Mesenteric fat pad (tissue), 1 donor: ENCODE measurements at places on chromosomes 4 and X. TPM values are rescaled to one million over a fixed set of nuclear protein-coding genes. Genes with fewer than 3 reads are reported as not detected.

GRCh38 chrX:16814597-16814996 lies 28.3 kb downstream of the TXLNG start:
- DNase-seq = no peak

DNA sequence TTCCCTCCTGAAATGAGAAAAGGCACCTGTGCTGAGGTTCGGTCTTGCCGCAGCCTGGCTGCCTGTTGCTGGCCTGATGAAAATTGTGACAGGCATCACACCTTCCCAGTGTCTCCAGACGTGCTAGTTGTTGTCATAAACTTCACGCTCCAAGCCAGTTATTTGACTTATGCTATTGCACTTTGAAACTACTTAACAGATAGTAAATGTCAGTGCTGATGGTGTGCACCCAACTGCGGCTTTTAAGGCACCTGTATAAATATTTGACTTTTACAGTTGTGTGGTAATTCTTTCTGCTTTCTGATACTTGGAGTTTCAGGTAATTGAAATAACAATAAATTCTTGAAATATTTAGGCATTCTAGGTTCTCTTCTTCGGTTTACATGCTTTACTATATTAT lies 1.8 kb downstream of the WWC2 start:
- no peak for DNase-seq

DNA sequence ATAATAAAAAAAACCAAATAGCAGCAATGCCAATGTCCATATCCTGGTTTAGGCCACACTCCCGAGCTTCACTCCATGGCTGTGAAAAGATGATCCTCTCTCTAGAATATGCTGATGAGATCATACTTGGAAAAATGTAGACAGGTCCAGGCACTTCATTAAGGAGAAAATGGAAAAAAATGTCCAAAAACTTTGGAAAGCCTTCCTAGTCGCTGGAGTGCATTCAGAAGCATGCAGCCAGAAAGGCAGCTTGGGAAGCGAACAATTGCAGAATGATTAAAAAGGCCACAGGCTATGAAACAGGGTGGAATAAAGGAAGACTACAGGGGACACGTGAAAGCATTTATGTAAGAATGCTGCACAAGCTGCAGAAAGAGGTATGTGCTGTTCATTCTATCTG lies 165.6 kb upstream of the HCCS start:
- no peak for DNase-seq

DNA sequence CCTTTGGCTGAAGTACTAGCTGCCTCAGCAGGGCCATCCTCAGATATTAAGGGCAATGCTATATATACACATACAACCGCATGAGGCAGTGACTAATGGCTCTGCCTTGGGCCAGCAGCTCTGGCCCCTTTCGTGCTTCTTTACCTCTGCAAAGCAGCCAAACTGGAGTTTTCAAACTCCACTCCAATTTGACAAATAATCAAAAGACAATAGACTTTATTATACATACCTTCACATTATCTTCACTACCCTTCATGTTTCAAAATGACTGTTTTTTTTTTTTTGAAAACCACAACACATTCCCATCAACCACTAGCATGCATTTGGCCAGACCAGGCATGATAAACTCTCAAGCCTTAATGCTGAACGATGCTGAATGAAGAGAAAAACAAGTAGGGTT lies 187.7 kb downstream of the ENOX2 start:
- no peak for DNase-seq

The HTR2C gene
- not detected for total RNA-seq

The PNMA5 gene
- total RNA-seq = not detected

The GSX2 gene
- total RNA-seq = not detected

The ARHGAP36 gene
- total RNA-seq = not detected
